Effector memory CD4-positive, alpha-beta T cell (primary cell): ENCODE measurements at places on chromosomes 16 and 17.

DNA sequence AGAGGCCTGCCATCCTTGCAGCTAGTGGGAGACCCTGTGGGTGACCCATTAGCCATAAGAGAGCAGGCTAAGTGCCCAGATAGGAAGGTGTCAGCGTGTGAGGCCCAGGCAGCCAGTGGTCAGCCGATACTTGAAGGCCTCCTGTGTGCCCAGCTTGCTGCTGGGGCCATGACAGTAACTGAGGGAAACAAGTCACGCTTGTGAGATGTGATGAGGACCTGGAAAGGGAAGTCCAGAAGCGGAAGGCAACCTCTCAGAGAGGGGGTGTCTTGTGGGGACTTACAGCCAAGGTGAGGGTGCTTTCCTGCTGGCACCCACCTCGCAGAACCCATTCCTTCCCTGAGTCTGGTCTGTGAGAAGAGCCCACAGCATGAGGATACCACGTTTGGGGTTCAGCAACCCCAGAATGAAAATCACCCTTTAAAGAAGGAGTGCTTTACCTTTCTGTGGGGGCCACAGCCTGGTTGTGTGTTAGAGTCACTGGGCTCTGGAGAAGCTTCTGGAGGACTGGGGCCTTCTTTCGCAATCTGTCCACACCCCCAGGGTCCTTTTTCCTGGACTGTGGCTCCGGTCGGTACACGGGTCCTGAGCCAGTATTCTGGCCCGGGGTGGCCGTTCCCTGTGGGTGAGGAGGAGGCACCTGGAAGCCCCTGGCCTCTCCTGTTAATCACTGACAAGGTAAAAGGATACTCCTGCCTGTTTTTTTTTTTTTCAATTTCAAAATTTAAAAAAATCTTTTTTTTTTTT is 53.9 kb downstream of the PLCG2 start:
- DNase-seq: no peak

DNA sequence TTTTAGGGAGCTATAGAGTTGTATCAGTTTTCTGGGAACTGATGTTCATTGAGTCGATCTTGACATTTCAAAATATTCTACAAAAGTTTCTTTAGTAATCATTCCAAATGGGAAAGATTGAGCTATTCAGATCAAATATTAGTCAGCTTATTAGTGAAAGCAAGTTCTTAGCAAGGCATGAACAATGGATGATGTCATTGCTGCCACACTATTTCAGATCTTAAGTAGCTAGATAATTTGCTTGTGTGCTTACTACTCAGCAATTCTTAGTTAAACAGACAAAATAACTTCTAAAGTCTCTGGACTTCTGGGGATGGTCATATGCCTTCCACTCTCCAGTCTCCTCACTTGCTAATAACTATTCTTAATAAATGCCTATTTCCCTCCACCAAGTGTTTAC is 69.0 kb upstream of the CDH8 start:
- no peak for DNase-seq

DNA sequence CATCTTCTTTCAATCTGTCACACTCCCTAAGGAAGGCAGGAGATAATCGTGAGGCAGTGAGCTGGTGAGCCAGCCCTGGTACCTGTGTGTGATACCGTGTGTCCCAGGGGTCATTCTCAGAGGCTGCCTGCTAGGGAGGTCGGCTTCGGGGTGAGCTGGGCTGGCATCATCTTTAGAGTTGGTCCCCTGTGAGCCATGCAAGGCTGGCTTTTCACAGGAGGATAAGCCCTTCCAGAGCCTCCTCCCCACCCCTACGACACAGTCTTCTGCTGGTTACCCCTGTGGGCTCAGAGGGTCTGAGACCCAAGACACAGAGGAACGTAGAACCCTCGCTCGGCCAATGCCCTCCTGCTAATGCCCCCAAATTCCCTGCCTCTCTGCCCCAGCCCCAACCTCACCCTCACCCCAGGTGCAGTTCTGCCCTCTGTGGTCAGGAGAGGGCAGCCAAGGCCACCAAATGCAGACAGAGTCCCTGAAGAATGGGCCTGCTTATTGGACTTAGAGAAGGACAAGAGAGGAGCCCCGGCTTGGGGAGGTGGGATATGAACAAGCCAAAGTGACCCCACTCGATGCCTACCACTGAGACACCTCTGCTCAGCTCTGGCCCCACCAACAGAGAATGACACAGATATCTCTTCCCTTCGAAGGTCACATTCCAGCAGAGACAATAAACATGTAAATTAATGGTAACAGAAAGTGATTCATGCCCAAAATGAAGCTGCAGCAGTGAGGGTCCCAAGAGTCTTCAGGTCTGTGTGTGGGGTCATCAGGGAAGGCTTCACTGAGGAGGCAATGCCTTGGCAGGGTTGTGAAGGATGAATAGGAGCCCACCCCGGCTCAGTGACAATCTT is 80.8 kb upstream of the CCL1 start:
- no peak for DNase-seq

DNA sequence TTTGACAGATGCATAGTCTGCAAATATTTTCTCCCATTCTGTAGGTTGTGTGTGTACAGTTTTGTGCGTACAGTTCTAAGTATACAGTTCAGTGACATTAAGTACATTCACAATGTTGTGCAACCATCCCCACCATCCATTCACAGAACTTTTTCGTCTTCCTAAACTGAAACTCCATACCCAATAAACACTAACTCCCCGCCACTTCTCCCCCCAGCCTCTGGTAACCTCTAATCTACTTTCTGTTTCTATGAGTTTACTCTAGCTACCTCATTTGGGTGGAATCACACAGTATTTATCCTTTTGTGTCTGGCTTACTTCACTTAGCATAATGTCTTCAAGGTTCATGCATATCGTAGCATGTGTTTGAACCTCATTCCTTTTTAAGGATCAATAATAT is 14.3 kb downstream of the PIK3R5 start:
- DNase-seq: no peak

- DNase-seq: no peak
Observed at GRCh38 chr17:29238133-29238850, 8.4 kb upstream of the CRYBA1 start.

- DNase-seq: no peak
Observed at GRCh38 chr16:50736448-50736847, 5.4 kb upstream of the CYLD start.

- DNase-seq: no peak
Observed at GRCh38 chr16:82638095-82638798, 11.5 kb downstream of the CDH13 start.

- DNase-seq: no peak
Observed at GRCh38 chr17:82078433-82078832, 12.8 kb upstream of the DUS1L start.

DNA sequence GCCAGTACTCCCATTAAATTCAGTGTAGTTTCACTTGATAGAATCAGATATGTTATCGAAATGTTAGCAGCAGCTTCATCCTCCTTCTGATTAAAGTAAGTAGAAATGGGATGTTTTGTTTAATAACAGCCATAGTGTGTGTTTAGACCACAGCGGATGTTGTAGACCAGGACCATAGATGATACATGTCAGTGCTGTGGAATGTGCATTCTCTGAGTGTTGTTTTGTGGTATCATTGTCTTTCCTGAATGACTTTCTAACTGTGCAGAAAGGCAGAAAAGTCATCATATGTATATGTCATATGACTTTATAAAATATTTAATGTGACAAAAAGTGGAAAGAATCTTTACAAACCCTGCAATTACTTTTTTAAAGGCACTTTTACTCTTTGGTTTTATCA is 55.6 kb downstream of the CYLD start:
- no peak for DNase-seq

DNA sequence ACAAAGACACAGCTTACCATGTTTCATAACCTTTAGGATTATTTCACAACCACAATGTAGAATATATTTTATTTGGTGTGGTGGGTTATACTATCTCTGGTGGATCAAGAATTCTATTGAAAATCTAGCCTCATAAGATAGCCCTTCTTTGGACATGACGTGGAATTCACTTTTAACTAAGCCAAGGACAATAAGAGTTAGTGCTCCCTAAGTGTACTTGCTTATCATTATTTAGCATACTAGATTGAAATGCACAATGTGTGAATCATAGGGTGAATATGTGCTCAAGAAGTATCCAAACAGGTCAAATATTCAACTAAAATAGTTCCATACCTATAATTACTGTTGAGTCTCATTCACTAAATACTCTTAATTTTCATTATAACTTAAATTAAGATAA is 1179.5 kb upstream of the GOT2 start:
- DNase-seq: no peak

- no peak for DNase-seq
Observed at GRCh38 chr17:1461198-1461944, 5.3 kb upstream of the CRK start.

DNA sequence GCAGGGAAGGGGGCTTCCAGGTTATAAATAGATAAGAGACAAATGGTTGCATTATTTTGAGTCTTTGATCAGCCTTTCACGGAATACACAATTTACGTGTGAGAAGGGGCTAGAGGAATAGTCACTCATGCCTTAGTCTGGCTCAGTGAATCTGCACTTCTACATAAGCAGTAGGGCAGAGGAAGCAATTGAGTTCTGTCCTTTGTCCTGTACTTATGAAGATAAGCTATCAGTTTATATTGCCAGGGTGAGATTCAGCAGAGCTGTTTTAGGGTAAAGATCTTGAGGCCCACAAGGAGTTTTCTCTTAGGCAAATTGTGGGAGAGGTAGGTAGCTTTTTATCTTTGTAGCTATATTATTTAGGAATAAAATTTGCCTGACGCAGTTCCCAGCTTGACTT is 33.3 kb downstream of the TOM1L1 start:
- DNase-seq: no peak

DNA sequence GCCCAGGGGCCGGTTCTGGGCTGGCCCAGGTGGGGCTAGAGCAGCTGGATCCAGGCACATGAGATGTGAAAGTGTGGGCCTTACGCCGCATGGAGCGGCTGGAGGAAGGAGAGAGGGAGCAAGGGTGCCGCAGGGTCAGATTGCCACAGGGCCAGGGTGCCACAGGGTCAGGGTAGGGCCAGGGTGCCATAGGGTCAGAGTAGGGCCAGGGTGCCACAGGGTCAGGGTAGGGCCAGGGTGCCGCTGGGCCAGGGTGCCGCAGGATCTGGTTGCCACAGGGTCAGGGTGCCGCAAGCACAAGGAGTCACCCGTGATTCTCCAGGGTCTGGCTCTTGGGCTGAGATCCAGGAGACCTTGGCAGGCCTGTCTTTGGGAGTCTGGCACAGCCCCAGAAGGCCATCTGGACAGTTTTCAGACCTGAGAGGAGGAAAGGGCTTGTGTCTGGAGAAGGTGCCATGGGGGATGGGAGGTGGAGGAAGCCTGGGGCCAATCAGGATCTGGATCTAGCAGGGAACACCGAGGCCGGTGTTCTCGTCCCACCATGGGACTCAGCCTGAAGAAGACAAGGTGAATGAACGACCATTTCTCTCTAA is 13.1 kb upstream of the LASP1NB start:
- DNase-seq: no peak

- DNase-seq: no peak
Observed at GRCh38 chr16:10938321-10938720, 3.9 kb downstream of the DEXI start.

DNA sequence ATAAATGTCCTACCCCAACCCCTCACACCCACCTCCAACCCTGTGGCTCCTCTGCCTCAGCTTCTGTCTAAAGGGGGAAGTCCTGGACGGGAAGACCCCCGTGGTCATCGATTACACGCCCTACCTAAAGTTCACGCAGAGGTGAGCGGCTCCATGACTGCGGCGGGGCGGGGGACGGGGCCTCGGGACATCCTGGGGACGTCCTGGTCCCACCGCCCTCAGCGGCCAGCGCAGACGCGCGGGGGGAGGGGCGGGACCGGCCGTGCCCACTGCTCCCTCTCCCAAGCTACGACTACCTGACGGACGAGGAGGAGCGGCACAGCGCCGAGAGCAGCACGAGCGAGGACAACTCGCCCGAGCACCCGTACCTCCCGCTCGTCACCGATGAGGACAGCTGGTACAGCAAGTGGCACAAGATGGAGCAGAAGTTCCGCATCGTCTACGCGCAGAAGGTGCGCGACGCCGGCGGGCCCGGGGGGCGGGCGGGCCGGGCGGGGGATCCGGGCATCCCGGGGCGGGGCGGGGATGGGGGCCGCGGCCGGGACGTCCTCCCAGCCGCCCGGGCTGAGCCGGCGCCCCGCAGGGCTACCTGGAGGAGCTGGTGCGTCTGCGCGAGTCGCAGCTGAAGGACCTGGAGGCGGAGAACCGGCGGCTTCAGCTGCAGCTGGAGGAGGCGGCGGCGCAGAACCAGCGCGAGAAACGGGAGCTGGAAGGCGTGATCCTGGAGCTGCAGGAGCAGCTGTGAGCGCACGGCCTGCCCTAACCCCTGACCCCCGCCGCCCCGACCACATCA is 6.7 kb downstream of the RUNDC3A start:
- no peak for DNase-seq

- no peak for DNase-seq
Observed at GRCh38 chr17:38768417-38768816, 15.9 kb downstream of the PSMB3 start.

DNA sequence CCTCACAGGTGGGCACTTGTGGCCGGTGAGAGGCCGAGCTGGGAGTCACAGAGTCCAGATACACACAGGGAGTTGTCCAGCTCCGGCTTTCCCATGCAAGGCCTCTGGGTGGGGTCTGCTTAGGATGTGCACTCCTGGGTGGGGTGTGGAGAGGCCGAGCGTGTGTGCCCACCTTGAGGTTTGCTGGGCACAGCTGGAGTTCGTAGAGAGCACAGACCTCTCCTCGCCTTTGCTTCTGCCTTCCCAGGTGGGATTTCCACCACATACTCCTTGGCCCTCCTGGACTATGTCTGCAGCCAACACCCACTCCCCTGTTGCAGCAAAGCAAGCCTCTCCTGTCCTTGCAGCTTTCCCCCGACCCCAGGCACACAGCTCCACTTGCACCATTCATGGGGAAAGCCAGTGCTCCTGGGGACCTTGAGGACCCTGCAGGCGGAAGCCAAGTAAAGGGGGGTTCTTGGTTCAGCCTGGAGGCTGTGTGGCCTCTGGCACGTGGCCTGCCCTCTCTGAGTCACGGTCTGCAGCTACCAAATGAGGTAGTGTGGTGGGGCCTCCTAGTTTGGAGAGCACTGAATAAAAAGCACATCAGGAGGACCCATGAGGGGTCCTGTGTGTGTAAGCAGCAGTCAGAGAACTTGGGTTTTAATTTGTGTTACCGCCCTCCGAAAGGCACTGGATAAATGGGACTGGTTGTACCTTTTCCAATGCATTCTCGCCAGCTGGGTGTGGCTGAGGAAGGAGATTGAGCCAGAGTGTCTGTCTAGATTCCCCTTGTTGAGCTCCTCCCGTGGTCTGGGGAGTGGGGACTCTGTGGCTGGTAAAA is 31.5 kb downstream of the MPRIP start:
- DNase-seq: no peak
